ENCODE measurements at places on chromosomes 3 and 15.
A peak's percentile ranks its signal among the peaks of the same experiment; 100 is the strongest.

- no peak for DNase-seq
Observed at GRCh38 chr15:45048794-45049631, 26.0 kb downstream of the SORD start.

- no peak for DNase-seq
Observed at GRCh38 chr15:58568157-58568571, 136.4 kb downstream of the LIPC start.

GRCh38 chr15:92097474-92098178 lies 244.1 kb downstream of the SLCO3A1 start:
- DNase-seq: peak; percentile 30

DNA sequence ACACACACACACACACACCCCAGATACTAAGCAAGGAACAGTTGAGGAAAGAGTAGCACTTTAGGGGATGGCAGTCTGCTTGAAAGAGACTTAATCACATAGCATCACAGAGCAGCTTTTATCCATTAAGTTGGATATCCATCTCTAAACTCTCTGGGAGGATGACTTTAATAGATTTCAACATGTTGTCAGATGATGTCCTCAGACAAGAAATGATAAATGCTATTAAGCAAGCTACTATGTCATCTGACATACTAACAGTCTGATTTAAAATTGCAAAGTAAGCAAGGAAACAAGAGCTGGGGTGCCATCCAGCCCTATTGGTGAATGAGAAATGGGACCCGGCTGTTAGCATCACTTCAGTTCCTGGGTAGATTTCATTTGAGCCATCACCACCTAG lies 136.9 kb downstream of the PLCL2 start:
- DNase-seq: no peak

- no peak for DNase-seq
Observed at GRCh38 chr15:71110405-71111180, 4.7 kb upstream of the THSD4 start.

DNA sequence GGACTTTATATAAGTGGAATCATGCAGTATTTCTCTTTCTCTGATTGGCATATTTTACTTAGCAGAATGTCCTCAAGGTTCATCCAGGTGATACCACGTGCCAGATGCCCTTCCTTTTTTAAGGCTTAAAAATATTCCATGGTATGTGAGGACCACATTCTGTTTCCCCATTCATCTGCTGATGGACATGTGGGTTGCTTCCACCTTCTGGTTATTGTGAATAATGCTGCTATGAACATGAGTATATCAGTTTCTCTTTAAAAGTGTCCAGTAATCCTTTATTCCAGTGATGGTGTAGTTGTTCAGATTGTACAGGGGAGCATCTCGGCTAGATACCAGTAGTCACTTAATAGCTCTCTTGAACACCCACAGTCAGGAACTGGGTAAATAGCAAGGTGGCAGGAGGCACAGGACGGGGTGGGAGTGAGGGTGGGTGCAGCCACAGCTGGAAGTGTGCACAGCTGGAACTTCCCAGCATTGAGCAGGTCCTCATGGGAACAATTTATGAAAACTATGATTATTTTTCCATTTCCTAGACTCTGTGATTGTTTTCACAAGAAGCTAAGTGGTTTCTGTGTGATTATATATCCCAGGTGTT lies 50.3 kb upstream of the ATG7 start:
- DNase-seq: no peak

- no peak for DNase-seq
Observed at GRCh38 chr3:63662500-63662899, 10.0 kb downstream of the SNTN start.

DNA sequence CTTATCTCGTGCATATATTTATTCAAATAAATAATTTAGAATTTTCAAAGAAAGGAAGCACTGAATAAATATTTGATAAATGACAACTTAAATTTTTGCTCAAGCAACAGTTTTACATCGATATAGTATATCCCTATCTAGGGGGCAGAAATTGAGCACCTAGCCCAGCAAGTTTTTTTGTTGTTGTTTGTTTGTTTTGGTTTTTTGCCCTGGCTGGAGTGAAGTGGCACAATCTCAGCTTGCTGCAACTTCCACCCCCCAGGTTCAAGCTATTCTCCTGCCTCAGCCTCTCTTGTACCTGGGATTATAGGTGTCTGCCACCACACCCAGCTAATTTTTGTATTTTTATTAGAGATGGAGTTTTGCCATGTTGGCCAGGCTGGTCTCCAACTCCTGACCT lies 42.4 kb downstream of the OIP5 start:
- no peak for DNase-seq

DNA sequence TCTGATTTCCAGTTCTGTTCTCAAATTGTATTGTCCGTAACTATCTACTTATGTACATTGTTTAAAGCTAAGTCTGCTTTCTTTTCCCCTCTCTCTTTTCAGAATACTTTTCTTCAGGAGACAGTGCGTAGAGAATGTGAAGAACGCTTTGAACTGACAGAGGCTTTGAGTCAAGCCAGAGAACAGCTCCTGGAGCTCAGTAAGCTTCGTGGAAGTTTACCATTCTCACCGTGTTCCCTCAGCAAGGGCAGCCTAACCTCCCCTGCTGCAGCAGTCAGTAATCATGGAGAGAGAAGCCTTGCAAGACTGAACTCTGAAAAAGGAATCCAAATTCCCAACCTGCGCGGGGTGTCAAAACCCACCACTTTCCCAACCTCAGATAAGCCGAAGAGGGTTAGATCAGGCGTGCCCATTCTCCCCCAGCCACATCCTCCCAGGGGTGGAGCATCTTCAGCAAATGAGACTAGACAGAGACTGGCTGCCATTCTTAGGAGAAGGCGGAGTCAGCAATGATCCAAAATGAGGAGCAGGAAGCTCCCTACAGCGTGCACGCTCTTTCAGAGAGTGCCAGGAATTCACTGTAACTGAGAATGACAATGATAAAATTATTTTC lies 114.6 kb downstream of the CCNL1 start:
- DNase-seq: no peak

DNA sequence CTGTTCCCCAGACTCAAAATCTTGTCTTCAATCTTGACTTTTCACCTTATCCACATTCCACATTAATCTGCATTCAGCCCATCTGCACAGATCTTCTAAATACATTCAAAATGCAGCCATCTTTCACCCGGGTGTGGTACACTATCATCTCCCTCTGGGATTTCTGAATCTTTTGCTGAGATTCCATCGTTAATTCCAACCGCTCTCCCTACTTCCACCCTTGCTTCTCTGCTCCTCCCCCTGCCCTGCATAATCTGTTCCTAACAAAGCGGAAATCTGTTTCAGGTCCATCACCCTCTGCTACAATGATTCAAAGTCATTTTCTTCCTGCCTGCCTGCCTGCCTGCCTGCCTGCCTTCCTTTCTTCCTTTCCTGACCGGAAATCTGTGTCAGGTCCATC lies 7.9 kb upstream of the GOLGA8B start:
- no peak for DNase-seq

- no peak for DNase-seq
Observed at GRCh38 chr3:153138276-153139210, 23.5 kb upstream of the RAP2B start.

DNA sequence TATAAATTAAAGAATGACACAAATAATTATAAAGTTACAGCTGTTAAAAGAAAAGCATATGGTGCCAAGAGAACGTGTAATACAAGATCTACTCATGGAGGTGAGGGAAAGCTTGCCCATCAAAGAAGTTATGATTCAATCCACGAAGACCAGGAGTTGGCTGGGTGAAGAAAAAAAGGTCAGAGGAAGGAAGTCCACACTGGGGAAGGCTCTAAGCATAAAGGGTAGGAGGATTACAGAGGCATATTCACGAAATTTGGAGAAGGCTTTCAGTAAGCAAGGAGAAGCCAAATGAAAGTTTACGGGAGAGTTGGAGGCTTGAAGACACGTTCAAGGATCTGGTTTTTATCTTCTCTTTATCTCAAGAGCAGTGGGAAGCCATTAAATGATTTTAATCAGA lies 1.8 kb upstream of the TGFBR2 start:
- DNase-seq: no peak

GRCh38 chr3:124498891-124499290 lies 231.4 kb upstream of the UMPS start:
- no peak for DNase-seq

DNA sequence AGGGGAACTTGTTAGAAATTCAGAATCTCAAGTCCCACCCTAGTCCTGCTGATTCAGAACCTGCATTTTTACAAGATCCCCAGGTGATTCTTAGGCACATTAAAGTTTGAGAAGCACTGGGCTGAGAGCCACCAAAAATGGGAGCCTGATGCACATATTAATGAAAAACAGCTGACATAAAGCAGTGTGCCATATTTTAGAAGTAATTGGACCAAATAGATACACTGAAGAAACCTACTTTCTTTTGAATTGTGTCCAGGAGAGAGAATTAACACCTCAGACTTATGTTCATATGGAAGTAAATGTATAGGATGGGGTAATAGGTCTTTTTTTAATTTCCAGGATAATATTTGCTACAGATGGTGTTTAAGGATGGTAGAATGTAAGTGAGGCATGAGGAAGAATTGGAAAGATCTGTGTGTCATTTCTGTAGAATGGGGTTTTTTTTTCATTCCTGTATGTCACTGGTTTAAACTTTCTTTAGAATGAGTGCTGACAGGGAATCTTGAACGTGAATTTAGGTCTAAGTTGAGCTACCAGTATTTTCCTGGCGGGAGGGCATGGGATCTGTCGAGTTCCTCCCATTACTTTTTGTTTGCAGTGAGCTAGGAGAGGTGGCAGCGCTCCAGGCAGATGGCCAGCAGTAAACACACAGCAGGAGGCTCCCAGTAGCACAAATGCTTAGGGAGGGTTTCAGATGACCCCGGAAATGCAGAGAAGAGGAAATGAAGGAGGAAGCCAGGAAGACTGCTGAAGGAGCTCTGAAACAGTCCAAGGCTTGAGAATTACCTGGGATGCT lies 185.6 kb downstream of the PLCL2 start:
- DNase-seq: no peak

DNA sequence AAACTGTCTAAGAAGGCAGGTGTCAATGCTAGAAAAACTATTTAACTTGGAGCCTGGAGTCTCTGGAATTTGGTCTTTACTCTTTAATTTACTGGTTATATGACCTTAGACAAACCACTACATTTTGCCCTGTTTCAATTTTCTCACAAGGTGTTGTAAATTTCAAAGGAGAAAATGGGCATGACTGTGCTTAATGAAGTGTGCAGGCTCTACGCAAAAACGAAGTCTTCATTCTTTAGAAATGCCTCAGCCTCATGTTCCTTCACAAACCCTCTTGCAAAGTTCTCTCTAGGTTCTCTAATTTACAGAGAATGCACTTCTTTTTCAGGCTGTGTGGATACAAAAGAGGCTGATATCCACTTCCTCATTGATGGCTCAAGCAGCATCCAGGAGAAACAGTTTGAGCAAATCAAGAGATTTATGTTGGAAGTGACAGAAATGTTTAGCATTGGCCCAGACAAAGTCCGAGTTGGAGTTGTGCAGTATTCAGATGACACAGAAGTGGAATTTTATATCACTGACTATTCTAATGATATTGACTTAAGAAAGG lies 39.1 kb downstream of the COL6A5 start:
- no peak for DNase-seq

DNA sequence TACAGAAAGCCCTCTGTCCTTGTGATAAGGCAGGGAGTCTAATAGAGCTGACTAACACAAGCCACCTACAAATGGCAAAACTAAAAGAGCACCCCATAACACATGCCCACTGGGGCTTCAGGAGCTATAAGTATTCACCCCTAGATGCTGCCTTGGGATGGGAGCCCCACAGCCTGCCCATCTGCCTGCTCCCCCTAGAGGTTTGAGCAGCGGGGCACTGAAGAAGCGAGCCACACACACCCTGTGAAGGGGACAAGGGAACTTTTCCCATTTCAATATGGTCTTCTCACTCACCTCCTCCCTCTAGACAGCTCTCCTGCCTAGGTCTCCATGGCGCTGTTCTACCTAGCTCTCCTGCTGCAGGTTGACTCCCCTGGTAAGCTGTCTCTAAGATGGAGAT lies 261.0 kb downstream of the SHQ1 start:
- DNase-seq: no peak

DNA sequence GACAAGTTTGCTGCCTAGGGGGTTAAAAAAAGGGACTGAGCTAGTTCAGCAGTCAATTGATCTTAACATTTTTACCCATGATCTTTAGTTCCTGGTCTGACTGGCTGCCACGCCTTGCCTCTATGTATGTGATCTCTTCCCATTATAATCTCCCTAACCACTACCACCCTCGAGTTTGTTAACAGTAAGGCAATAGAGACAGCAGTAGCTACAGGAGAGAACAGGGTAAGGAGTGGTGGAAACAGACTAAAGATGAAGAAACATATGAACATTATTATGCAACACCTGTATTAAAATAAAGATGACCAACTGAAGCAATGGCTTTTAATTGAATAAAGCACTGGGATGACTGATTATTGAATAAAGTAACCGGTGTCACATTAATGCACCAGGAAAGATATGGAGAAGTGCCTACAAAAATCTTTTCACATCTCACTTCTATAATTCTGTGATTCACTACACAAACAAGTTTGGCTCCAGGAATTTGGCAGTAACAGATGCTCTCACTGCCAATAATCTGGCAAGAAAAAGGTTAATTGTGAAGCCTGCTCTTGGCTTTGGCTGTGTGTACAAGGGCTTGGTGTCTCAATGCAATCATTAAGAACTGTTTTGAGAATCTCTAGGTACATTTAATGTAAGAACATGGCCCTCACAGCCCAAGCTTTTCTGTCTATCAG lies 95.7 kb downstream of the HHLA2 start:
- no peak for DNase-seq

- no peak for DNase-seq
Observed at GRCh38 chr3:24222165-24222805, 272.4 kb downstream of the THRB start.

- no peak for DNase-seq
Observed at GRCh38 chr15:82640672-82641071, 6.5 kb downstream of the CPEB1 start.

- no peak for DNase-seq
Observed at GRCh38 chr3:62805106-62805505, 70.1 kb downstream of the CADPS start.

DNA sequence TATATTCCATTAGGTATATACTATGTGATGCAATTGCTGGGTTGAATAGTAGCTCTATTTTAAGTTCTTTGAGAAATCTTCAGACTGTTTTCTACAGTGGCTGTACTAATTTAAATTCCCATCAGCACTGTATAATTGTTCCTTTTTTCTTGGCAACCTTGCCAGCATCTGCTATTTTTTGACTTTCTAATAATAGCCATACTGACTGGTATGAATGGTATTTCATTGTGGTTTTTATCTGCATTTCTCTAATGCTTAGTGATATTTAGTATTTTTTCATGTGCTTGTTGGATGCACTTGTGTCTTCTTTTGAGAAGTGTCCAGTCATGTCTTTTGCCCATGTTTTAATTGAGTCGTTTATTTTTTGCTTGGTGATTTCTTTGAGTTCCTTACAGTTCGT lies 145.1 kb upstream of the PLSCR5 start:
- no peak for DNase-seq

GRCh38 chr3:47016086-47016933 lies 36.8 kb downstream of the NBEAL2 start:
- no peak for DNase-seq

DNA sequence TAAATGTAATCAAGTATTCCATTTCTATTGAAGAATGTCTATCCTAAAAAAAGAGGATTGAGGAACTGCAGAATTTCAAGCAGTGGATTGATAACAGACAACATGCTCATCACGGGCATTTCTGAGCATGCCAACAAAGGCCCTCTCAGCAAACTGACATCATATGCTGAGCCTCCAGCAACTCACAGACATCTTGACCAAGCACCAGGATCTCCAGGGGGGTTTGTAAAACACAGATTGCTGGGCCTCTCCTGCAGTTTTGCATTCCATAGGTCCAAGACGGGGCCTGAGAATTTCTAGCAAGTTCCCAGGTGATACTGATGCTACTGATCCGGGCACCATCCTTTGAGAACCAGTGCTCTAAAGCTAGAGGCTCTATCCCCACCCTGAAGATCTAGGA lies 85.0 kb downstream of the FOXP1 start:
- no peak for DNase-seq

Data from activated CD4-positive, alpha-beta T cell treated with anti-CD3 and anti-CD28 coated beads, Interleukin-2, amount 50 U/mL, for 1 hour (primary cell).